ENCODE measurements at places on chromosomes 4 and X.
A peak's percentile ranks its signal among the peaks of the same experiment; 100 is the strongest.

DNA sequence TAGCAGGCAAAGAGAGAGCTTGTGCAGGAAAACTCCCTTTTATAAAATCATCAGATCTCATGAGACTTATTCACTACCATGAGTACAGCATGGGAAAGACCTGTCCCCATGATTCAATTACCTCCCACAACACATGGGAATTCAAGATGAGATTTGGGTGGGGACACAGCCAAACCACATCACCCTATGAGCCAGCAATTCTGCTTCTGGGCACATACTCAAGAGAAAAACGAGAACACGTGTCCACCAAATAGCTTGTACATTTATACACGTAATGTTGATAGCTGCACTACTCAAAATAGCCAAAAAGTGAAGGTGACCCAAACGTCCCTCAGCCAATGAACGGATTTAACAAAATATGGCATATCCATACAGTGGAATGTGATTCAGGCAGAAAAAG, 94.5 kb upstream of the DHRSX start:
- DNase-seq = no peak

- no peak for DNase-seq
These were observed 161.5 kb upstream of the SFRP2 start for GRCh38 chr4:153950100-153950979.

DNA sequence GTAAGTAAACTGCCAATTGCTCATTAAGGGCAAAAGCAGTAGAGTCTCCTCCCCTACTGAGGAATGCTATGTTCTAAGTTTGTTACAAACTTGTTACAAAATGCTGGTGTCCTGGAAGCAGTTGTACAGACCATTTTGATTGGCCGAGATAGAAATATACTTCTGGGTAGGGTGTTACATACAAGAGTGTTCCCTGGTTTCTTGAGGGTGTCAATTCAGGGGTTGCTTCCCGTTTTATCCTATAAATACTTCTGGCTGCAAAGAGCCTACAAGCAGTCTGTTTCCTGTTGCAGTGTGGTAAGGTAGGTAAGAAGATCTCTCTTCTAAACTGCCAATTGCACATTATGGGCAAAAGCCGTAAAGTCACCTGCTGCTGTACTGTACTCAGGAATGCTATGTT, 5.7 kb downstream of the TRPC5OS start:
- no peak for DNase-seq

- no peak for DNase-seq
These were observed 38.3 kb upstream of the STAG2 start for GRCh38 chrX:123923211-123923610.

- no peak for DNase-seq
These were observed 319.5 kb downstream of the KCNIP4 start for GRCh38 chr4:21628916-21629610.

GRCh38 chr4:113078066-113078465, 28.6 kb downstream of the ANK2 start:
- no peak for DNase-seq

- DNase-seq = no peak
These were observed 6.9 kb downstream of the CXCL10 start for GRCh38 chr4:76016393-76016792.

- no peak for DNase-seq
These were observed 134.1 kb downstream of the ELOVL6 start for GRCh38 chr4:110064295-110064694.

DNA sequence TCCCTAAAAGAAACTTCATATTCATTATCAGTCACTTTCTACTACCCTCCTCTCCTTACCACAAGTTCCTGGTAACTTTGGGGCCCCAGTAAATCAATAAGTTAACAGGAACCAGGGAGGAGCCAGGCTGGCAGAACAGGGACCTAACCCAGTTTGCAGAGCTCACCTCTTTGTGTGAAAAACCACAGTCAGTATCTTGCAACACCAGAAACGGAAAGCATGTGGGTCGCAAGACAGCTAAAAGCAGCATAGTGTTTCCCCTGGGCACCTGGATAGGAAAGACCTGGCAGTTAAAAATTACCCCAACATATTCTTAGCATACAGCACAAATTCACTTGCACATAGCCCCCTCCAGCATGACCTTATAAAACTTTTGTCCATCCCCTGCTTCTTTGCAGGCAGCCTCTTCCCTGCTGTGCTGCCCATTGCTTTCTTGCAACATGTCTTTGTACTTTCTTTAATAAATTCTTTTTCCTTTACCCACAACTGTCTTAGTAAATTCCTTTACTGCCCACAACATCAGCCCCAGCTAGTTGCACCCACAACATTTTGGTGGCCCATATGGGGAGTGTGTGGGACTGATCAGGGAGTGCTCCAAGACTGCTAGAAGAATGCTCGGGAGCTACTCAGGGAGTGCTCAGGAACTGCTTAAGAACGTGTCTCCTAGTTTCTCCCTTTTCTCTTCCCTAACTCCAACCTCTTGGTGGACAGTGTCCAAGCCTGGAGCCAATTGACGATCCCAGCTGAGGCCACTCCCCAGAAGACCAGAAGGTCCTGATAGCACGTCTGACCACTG, 83.4 kb downstream of the MSN start:
- DNase-seq = peak; percentile 3
